ENCODE measurements at places on chromosomes 16 and 17.

GRCh38 chr17:10737168-10737622 is 7.4 kb upstream of the TMEM220 start:
- DNase-seq = peak; percentile 61

GRCh38 chr17:76207275-76208059 is 32.8 kb downstream of the RNF157 start:
- no peak for DNase-seq

DNA sequence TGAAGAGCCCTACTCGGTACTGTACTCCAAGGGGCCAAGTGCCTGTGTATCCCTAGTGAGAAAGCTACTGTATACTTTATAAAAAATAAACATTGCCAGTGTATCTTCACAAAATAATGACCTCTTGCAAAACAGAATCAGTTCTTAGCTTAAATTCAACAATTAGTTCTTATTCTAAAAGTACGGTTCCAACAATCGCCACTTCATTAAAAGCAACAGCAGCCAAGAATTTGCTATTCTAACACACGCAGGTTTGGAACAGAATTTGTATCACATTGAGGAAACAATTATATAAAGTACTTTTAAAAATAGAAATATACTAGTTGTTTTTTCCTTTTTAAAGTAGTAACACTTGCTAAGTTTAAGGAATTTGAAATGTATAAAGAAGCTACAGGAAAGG is 48.5 kb downstream of the CEP95 start:
- DNase-seq = no peak

DNA sequence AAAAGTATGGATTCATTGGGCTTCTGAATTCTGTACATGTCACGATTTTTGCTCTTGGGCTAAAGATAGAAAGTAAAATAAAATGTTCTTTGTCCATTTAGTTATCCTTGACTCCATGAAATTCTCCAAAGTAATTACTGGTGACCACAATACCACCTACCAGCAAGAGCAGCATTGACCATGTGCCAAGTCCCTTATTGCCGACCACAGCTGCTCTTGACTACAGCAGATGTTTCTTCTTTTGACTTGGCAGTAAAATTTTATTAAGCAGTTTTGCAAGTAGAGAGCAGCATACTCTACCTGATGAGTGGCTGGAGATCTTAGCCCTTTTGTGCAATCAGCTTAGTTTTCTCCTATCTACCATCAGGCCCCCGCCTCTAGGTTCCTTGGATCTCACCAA is 152.2 kb upstream of the TBX2 start:
- DNase-seq = peak; percentile 55

GRCh38 chr16:49788572-49788971 is 67.3 kb downstream of the ZNF423 start:
- DNase-seq = no peak

DNA sequence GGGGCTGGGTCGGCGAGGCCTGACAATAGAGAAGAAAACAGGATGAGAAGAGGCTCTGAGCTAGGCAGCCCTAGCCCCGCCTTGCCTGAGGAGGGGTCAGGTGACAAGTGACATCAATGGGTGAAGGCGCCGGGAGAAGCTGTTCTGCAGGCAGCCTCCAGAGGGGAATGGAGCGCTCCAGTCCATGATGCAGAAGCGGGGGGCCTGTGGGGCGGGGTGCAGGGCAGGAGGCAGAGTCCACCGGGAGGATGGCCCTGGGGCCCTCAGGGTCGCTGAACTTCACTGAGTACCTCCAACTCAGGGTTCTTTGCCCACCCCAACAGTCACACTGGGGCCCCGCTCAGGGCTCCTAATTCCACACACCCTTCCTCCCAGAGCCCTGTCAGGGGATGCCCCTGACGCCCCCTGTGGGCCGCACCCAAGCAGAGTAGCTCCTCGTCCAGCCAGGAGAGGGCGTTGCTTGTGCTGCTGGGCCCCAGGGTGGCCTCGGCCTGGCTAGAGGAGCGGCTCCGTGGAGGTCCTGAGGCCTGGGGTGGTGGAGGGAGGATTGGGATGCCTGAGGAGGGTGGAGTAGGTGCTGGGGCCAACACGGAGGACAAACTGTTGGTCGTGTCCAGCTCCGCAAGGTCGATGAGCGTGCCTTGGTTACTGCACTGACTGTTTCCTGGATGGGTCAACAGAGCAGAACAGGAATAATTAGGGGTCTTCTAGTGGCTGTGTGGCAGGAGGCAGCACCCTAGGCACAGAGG is 20.8 kb downstream of the GGA3 start:
- DNase-seq = peak; percentile 44

- no peak for DNase-seq
These were observed 2.2 kb downstream of the UBALD1 start for GRCh38 chr16:4612474-4612931.

All from EL (cell line).